Activated T-cell treated with anti-CD3 and anti-CD28 coated beads, Interleukin-2, amount 50 U/mL, for 4 hours (primary cell): ENCODE measurements at places on chromosomes 5 and 9. TPM values are rescaled to one million over a fixed set of nuclear protein-coding genes. Genes with fewer than 3 reads are reported as not detected.

GRCh38 chr5:16944816-16945562, 8.9 kb upstream of the MYO10 start:
- DNase-seq: no peak

SLC6A18 gene
- total RNA-seq: not detected

PLPP6 gene
- total RNA-seq: 3.1 TPM

GRCh38 chr9:79127661-79128060, 444.1 kb upstream of the TLE4 start:
- DNase-seq: no peak

PCDHA9 gene
- total RNA-seq: not detected

DNA sequence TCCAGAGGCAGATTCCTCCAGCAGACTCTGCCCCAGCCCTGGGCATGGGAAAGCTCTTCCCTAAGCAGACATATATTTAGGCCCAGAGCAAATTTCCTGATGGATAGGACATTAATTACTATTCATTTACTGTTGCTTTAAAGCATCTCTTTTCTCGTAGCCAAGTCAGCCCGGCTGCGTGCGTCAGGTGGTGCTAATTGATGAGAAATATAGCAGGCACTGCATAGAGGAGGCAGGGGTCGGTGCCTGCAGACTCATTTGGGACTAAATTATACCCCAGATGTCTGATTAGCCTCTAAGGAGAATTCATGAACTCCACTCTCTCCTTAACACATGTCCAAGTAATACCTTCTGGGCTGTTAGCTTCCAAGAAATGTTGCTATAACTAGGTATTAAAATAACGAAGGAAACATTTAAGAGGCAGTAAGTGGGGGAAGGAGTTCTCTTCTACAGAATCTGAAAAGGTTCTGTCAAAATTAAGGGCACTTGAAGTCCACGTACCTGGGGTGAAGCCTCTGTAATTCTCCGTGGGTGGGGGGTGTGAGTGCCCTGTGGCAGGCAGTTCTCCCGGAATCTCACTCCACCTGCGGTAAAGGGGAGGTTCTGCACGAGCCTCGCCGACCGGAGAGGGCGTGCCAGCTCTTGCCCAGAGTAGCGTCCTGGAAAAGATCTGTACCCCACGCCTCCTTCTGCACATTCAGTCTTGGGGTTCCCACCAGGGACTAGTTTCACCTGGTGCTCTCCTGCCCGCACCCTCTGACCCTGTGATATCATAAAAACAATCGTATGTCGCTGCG, 115.9 kb upstream of the FCN2 start:
- no peak for DNase-seq

HDAC3 gene
- 66.1 TPM for total RNA-seq

- DNase-seq: no peak
These were observed 295.7 kb downstream of the ARHGEF28 start for GRCh38 chr5:73921741-73922140.

PCDHA12 gene
- total RNA-seq: not detected
